Activated naive CD4-positive, alpha-beta T cell treated with anti-CD3 and anti-CD28 coated beads for 36 hours (primary cell): ENCODE measurements at places on chromosomes 4 and X. TPM values are rescaled to one million over a fixed set of nuclear protein-coding genes. Genes with fewer than 3 reads are reported as not detected.

DNA sequence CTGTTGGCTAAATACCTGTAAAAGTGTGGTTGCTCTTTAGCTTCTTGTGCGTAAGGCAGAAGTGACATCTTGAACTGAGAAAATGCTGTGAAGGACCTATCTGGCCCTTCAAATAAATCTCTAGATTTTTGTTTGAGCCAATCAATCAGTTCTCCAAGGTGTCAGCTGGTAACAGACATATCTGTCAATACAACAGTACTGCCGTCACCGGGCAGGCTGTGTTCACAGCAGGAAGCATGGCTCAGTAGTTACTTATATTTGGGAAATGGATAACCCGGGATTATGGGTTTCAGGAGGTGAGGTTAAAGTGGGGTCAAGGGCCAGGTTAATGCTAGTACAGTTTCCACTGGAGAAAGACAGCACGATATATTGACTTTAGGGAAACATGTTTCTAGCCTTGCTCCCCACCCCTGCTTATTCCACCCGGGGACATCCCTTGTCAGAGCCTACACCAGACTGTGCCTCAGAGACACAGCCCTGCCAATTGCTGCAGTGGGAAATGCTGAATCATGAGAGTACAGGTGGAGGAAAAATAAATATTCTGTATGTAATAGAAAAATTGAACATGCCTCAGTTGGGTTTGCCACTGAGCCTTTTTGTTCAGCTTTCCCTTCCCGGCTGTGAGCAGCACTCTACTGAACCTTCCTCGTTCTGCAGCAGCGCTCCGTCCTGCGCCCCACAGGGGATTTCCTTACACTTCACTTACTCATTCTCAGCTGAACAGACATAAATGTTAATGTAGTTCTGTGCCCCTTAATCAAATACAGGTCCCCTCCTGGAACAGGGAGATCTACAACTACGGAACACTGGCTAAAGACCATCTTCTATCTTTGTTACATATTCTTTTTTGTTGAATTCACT, 121.1 kb downstream of the MGST2 start:
- no peak for DNase-seq

GRCh38 chr4:20318001-20318908, 66.5 kb downstream of the SLIT2 start:
- no peak for DNase-seq

DNA sequence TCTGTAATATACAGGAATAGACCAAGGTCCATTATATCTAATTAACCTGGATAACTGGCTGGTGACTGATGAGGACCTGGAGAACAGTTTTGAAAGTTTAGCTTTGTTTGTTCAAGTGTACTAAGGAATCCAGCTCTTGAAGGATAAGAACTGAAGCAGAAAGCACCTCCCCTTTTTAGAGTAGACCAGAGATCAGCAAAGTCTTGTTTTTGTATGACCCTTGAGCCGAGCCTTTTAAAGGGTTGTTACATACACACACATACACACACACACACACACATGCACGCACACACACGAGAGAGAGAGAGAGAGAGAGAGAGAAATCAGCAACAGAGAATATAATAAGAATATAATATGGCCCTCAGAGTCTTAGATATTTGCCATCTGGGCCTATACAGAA, 13.0 kb downstream of the MOSPD2 start:
- DNase-seq = no peak

DNA sequence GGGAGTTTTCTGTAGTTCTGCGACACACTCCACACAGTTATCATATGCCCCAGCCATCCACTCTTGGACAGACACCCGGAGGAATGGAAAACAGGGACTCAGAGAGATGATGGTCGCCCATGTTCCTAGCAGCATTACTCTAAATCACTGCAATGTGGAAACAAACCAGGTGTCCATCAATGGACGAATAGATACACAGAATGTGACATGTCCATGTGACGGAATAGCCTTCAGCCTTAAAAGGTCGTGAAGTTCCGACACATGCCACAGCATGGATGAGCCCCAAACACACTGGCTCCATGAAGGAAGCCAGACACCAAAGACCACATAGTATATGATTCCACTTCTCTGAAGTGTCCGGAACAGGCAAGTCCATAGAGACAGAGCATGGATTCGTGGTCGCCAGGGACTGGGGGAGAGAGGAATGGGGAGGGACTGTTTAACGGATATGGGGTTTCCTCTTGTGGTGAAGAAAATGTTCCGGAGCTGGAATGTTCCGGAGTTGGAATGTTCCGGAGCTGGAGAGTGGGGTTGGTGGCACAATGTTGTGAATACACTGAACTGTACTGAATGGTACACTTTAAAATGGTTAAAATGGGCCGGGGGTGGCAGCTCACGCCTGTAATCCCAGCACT, 28.7 kb upstream of the AFAP1 start:
- no peak for DNase-seq

GRCh38 chrX:625137-625691, 5.4 kb upstream of the SHOX start:
- no peak for DNase-seq

DNA sequence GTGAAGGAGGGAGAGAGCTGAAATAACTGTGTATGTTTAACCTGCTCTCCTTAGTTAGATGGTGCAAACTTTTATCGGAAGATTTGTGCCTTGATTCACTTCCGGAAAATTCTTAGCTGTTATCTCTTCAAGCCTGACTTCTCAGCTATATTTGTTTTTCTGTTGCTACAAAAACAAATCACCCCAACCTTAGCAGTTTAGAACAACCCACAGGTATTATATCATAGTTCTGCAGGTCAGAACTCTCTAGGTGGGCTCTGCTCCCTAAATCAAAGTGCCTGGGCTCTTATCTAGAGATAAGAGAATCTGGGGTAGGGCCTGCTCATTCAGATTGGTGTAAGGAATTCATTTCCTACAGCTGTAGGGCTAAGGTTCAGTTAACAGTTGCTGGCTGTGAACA, 15.1 kb upstream of the CEP135 start:
- no peak for DNase-seq

- no peak for DNase-seq
Observed at GRCh38 chr4:40492691-40493090, 137.0 kb downstream of the RBM47 start.

- no peak for DNase-seq
Observed at GRCh38 chr4:135210341-135210740, 1008.8 kb upstream of the PABPC4L start.

DNA sequence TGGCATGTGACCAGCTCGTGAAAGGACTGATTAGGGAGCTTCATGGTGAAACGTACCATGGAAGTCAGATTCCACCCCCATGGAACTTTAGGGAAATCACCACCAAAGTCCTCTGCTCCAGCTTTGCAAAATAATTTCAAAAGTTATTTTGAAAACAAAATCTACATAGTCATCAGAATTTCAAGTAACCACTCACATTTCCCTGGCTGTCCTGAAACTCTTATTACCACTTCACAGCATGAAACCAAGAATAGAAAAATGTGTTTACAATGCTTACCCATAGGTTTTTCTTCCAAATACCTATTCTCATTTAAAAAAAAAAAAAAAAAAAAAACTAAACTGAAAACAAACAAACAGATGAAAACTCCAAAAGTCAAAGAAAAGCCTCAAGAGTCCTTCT, 198.7 kb downstream of the PDGFRA start:
- DNase-seq = no peak

DNA sequence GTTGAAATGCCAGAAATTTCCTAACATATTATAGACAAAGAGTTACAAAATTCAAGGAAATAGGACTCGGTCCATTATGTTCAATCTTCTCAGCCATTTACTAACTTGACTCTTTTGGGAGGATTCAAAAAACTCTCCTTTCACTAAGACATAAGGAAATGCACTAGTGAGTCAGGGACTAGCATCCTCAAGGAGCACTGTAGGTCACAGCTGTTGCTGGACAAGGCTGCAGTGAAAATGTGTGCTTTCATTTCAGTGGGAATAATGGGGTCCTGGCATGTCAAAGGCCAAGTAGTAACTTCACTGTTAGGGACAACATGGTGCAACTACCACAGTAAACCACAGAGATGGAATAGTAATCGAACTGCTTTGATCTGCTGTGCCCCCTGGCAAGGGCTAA, 56.9 kb upstream of the ABCG2 start:
- DNase-seq = no peak

GRCh38 chrX:26871967-26872366, 591.2 kb downstream of the PPP4R3C start:
- no peak for DNase-seq

GRCh38 chr4:147518086-147518485, 37.2 kb downstream of the EDNRA start:
- no peak for DNase-seq

DNA sequence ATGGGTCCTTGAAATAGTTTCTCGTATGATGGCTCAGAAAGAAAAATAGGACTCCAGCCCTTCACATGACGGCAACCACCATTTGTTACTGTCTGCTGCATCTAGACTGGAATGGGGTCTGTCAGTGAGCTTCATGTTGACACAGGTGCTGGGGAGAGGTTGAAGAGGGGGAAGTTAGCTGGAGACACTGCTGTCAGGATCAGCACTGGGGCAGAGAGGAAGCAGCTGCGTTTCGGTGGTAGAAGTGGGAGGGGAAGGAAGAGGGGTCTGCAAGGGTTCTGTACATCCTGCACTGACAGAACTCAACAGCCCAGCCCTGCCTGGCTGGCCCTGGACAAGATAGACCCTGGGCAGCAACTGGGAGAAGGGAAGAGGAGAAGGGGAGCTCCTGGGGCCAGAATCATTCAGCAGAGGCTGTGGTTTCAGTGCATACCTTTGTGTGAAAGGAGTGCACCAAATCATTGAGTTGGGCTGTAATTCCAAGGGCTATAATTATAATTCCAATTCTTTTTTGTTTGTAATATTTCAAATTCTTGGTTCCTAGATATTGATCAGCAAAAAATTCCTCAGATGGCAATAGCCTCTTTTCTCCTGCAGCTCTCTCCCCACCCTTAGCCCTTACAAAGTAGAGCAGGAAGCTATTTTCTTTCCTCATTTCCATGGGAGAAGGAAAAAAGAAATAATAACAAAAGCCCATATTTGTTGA, 119.4 kb upstream of the C1GALT1C1 start:
- DNase-seq = no peak

- DNase-seq = no peak
Observed at GRCh38 chrX:134891652-134892051, 99.1 kb upstream of the SMIM10 start.

The ADGRG2 gene
- not detected for total RNA-seq

The AMTN gene
- total RNA-seq = not detected

The SCML1 gene
- 11.4 TPM for total RNA-seq

The PPP4R3C gene
- total RNA-seq = not detected

The POLR2B gene
- 104 TPM for total RNA-seq

The GPR78 gene
- not detected for total RNA-seq
